Activated CD4-positive, alpha-beta T cell treated with anti-CD3 and anti-CD28 coated beads, Interleukin-2, amount 50 U/mL, for 1 hour (primary cell): ENCODE measurements at places on chromosomes 4 and X.

- DNase-seq: no peak
Observed at GRCh38 chr4:121597346-121597934, 99.3 kb downstream of the ANXA5 start.

DNA sequence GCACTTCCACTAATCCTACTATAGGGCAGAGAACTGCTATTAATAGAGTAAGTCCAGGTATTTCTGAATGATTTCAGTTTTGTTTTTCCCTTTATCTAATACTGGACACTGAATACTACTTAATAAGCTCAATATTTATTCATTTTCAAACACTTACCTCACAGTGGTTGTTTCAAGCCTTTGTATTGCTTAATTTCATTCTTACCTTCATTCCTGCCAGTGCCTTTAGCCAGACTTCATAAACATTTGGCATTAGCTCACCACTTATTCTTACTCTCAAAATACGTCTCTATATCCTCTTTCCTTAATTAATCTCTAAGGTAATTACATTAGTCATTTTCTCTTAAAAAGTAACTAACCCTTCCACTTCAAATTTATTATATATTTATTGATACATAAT lies 18.8 kb upstream of the CORIN start:
- DNase-seq: no peak

GRCh38 chr4:6324461-6324998 lies 54.9 kb downstream of the WFS1 start:
- no peak for DNase-seq

- no peak for DNase-seq
Observed at GRCh38 chr4:138494931-138495330, 252.8 kb upstream of the SLC7A11 start.

DNA sequence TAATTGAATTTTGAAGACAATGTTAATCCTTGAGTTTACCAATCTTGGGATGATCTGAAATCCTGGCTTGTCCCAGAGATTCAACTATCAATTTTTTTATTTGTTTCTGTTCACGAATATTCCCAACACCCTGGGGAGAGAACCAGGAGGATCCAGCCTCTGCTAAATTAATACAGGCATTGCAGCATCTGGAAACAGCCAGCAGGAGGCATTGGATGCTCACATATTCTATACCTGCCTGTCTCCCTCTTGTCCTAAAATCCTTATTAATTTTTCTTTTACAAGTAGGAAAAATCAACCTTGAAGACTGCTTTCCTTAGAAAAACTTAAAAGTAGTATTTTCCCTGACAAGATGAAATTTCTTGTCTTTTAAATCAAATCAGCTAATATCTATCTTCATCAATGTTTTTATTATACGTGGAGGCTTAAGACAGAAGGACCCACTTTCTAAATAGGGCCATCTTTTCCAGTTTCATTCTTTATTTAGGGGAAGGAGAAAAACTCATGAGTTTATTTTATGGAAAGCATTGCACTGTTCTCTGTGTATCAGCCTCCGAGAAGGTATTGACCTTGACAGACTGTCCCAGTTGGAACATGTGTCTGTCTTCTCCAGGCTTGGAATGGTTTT lies 102.4 kb downstream of the CLNK start:
- no peak for DNase-seq

- DNase-seq: no peak
Observed at GRCh38 chr4:108078024-108078733, 88.5 kb downstream of the HADH start.

DNA sequence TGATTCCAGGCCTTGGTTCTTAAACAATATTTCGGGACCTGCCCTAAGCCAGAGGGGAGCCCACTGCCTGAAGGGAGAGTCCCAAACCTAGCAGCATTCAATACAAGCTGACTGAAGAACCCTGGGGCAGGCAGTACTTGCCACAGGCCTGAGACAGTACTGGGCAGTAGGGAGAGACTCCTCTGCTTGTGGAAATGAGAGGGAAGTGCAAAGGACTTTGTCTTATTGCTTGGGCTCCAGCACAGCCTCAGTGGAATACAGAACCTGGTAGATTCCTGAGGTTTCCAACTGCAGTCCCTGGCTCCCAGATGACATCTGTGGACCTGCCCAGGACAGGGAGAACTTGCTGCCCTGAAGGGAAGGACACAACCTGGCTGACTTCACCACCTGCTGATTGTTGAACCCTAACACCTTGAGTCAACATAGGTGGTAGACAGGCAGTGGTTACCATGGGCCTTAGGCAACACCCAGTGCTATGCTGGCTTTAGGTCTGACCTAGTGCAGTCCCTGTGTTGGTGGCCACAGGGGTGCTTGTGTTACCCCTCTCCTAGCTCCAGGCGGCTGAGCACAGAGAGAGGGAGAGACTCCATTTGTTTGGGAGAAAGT lies 20.3 kb upstream of the ABCG2 start:
- no peak for DNase-seq

DNA sequence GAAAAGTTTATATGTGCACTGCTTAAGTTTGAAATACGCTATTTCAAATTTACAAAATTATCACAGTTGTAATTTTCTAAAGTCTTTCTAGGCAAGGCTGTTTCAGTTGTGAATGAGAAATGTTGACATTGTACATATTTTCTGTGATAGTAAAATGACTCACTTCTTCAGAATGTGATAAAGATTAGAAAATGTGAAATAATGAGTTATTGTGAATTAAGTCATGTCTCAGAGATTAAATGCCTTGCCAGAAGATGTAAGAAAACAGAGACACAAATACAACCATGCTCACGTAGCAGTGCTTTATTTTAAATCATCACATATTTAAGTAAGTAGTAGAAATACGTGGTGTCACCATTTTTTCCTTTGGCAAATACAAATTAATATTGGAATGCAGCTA lies 768 bp downstream of the CLCN4 start:
- DNase-seq: no peak

- DNase-seq: peak; percentile 2
Observed at GRCh38 chr4:44629280-44629866, 22.1 kb downstream of the YIPF7 start.

DNA sequence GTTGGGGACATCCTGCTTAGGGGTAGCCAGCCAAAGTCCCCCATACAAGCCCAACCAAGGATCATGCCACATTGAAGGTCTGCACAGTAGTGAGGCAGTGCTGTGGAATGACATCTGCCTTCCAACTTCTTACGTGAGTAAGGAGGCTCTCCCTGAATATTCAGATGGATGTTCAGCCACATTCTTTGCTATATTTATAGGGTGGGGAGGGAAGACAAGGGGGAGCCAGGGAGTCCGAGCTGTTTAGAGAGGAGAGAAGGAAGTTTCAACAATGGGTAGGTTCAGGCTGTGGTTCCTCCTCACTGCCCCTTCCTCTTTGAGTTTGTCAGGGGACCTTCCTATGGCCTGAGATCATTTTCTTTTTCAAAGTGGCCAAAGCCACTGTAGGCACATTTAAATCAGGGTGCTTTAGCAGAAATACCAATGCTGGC lies 29.8 kb downstream of the MSN start:
- DNase-seq: no peak

GRCh38 chrX:115563633-115564162 lies 2.7 kb downstream of the PLS3 start:
- DNase-seq: no peak

- DNase-seq: no peak
Observed at GRCh38 chr4:21649391-21650090, 299.0 kb downstream of the KCNIP4 start.

GRCh38 chr4:147461161-147461560 lies 19.7 kb upstream of the EDNRA start:
- DNase-seq: no peak

GRCh38 chr4:74738464-74739143 lies 55.7 kb downstream of the BTC start:
- DNase-seq: no peak

GRCh38 chr4:99885063-99885664 lies 9.1 kb downstream of the LAMTOR3 start:
- DNase-seq: peak; percentile 12

GRCh38 chr4:94519925-94520789 lies 68.4 kb downstream of the PDLIM5 start:
- no peak for DNase-seq

DNA sequence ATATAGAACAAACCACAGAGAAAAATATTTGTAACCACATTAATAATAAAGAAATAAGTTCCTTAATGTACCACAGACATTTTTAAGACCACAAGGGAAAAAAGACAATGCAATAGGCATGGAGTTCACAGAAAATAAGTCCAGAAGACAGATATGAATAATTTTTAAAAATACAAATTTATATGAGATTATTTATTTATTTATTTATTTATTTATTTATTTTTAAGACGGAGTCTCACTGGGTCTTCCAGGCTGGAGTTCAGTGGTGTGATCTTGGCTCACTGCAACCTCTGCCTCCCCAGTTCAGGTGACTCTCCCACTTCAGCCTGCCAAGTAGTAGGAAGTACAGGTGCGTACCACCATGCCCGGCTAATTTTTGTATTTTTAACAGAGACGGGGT lies 53.7 kb downstream of the THAP9 start:
- DNase-seq: no peak

DNA sequence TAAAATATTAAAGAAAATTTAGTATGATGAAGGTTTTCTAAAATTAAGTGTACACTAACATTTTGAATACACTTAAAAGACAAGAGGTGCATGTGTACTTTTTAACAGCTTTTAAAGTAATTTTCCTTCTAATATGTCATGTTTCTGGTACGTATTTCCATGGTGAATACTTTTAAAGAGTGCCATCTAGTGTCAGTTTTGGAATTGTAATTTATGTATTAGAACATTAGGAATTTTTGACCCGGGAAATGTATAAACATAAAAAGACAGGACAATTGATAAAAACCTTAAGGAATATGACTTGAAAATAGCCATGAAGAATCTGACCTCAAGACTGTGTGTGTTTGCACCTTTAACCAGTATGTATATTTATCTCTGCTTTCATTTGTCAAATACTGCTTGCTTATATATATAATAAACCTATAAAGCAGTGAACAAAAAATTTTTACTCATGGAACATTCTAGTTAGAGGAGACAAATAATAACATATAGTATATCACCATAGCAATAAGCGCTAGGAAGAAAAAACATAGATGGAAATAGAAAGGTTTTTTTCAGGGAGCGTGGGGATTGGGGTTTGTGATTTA lies 7.2 kb downstream of the GSTCD start:
- DNase-seq: no peak

GRCh38 chr4:160772668-160773067 lies 1391.1 kb downstream of the FSTL5 start:
- DNase-seq: no peak

GRCh38 chrX:143788265-143788664 lies 67.7 kb upstream of the SPANXN2 start:
- no peak for DNase-seq

DNA sequence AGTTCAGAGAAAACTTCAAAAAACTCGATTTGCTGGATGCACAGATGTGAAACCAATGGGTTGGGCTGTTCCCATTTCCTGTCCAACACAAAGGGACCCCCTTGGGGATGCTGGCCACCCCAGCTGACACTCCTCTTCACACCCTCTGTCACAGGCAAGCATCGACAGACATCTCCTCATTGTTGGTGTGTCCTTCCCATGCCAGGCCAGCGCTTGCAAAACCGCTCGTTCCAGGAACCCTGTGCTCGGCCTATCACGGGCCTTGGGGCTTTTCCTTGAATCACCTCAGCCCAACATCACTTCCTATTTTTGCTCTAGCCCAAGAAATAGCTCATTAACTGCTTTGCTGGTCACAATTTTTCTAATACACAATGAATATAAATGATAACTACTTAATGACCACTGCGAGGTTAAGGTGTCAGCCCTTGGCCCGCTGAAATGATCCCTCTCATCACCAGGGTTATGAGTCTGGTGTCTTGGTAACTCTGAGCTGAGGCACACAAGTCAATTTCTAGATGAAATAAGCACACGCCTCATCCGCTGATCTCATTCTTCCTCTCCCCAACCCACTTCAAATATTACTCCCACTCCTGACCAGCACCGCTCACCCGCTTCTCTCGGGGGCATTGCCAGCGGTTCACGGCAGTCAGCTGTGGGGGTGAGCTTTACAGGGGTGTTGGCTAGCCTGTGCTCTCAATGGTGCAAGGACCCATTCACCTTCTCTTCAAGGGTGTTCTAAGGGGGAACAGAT lies 32.3 kb downstream of the BCOR start:
- DNase-seq: no peak

DNA sequence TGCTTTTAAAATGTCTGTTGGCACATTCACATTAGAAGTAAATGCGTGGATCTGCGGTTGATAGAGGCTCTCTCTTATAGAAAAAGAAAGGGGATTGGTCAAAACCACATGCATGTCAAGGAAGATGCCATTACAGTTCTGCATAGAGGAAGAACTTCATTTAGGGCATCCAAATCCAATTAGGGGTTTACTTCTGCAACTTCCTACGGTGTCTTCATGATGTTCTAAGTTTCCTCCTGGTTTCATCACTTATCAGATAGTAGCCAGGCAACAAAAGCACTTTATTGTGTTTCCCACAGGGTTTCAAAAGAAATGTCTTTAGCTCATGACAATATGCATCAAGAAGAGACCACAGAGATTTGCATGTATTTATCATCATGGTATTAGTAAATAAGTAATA lies 136.0 kb upstream of the HPGD start:
- no peak for DNase-seq

DNA sequence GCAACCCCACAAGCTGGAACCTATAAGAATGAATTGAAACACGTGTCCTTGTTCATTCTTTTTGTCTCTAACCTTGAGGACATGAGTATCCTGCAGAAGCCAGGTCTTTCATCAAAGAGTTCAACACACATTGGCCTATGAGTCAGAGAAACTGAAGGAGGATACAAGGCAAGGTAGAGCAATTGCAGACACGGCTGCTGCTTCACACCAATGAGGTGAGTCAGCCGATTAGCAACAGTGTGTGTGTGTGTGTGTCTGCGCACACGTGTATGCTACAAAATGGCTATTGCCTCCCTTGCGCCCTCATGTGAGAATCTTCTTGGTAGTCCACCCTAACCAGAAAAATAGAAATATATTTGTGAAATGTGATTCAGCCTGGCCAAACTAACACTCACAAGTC lies 1477.7 kb upstream of the IGFBP7 start:
- DNase-seq: no peak

DNA sequence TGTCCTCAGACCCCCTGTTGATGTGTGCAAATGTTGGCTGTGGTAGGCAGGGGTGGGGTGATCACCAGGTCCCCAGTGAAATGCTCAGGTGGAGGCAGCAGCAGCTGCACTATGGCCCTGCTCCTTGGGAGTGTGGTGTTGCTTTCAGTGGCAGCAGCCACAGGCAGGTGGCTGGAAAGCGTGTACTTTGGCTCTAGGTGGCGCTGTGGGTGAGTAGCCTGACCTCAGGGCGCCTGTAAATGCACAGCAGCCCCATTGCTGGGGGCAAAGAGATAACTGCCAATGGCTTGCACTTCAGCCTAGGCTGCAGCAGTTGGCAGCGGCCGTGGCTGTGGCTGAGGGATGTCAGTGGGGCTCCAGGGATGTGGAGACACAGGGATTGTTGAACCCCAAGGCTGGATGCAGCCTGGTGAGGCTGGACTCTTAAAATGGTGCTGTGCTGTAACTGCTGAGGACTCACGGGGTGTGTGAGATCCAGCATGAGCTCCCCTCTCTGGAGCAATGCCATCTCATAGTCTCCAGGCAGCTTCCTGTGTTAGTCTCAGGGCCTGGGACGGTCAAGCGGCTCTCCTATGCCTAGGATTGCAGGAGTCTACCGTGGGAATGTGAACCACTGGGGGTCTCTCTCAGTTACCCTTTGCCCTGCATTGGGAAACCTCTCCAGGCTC lies 421.7 kb upstream of the HTR2C start:
- DNase-seq: no peak

- DNase-seq: no peak
Observed at GRCh38 chrX:125306335-125306866, 13.3 kb upstream of the TEX13C start.

GRCh38 chrX:134249241-134249640 lies 12.3 kb downstream of the CCDC160 start:
- DNase-seq: no peak

GRCh38 chr4:178599521-178599920 lies 1157.3 kb upstream of the AGA start:
- no peak for DNase-seq
